ENCODE measurements at places on chromosomes 1 and 21. TPM values are rescaled to one million over a fixed set of nuclear protein-coding genes. Genes with fewer than 3 reads are reported as not detected.

DNA sequence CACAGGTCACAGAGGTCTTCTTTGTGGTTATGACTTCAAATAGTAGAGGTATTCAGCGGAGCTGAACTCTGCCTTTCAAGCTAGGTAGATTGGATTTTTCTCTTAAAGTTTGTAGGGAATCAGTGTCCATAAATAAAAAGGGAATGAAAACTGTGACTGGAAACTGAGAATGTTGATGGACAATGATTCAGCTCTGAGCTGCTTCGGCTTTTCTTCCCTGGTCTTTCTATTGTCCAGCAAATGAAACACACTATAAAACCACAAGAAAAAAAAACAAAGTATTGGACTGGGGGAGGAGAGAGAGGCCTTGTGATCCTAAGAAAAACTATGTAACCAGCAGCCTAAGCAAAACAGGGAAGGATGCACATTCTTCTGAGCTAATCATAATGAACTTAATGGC, 11.1 kb downstream of the TNNI3K start:
- no peaks in the 10 kb centered on the region for H3K4me1 ChIP-seq
- no peaks in the 10 kb centered on the region for H3K36me3 ChIP-seq
- no peaks in the 10 kb centered on the region for H3K27me3 ChIP-seq
- no peak overlapping the region for H3K4me3 ChIP-seq

DNA sequence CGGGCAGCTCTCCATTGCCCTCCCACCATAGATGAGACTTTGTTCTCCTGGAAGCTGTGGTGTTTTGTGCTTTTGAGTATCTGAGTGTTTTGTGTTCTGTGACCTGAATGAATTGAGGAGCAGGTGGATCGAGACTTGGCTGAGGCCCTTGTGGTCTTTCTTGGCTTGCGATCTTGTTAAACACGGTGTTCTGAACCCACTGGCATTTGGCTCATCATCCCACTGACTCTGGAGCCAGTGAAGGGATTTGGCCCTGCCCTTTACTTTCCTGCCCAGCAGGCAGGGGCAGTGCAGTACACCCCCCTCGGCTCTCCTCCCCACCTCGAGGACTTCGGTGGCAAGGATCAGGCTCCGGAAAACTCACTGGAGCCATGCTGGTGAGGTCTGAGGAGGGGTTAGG, 30.6 kb downstream of the PKNOX1 start:
- no peaks in the 10 kb centered on the region for H3K27me3 ChIP-seq
- H3K4me1 ChIP-seq: peaks cover 15% of the 10 kb centered on the region
- no peaks in the 10 kb centered on the region for H3K36me3 ChIP-seq
- H3K4me3 ChIP-seq: no peak overlapping the region

DNA sequence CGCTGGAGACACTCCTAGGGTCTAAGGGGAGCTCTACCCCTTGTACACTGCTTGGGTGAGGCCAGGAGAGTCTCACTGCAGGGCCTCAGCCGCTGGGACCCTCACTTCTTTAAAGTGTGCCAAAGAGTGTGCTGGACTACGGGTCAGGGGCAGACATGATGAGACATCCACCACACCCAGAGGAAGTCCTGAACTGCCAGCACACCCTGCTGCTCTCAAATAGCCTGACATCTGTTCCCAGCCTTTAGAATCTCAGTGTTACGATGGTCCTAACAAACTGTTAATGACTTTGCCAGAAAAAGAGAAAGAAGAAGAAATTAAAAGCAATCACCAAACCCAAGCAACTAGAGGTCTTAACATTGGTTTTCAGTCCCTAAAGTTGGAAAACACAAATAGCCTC, 49.0 kb downstream of the MRPL37 start:
- no peaks in the 10 kb centered on the region for H3K36me3 ChIP-seq
- no peak overlapping the region for H3K27ac ChIP-seq
- H3K4me3 ChIP-seq: no peak overlapping the region
- DNase-seq: no peak

DNA sequence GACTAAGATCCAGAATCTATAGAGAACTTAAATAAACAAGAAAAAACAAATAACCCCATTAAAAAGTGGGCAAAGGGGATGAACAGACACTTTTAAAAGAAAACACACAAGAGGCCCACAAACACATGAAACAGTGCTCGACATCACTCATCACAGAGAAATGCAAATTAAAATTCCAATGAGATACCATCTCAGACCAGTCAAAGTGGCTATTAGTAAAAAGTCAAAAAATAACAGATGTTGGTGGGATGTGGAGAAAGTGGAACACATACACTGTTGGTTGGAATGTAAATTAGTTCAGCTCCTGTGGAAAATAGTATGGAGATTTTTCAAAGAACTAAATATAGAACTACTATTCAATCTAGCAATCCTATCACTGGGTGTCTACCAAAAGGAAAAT, 143.1 kb downstream of the IFI44 start:
- H3K4me3 ChIP-seq: no peak overlapping the region
- no peak overlapping the region for H3K27ac ChIP-seq
- no peaks in the 10 kb centered on the region for H3K4me1 ChIP-seq
- H3K36me3 ChIP-seq: no peaks in the 10 kb centered on the region
- no peaks in the 10 kb centered on the region for H3K27me3 ChIP-seq
- no peak for DNase-seq

- no peaks in the 10 kb centered on the region for H3K4me1 ChIP-seq
- DNase-seq: no peak
- no peak overlapping the region for H3K27ac ChIP-seq
- H3K36me3 ChIP-seq: no peaks in the 10 kb centered on the region
- no peaks in the 10 kb centered on the region for H3K27me3 ChIP-seq
Observed at GRCh38 chr1:154468535-154469250, 33.3 kb upstream of the TDRD10 start.

Gene FH
- 108 TPM for total RNA-seq

DNA sequence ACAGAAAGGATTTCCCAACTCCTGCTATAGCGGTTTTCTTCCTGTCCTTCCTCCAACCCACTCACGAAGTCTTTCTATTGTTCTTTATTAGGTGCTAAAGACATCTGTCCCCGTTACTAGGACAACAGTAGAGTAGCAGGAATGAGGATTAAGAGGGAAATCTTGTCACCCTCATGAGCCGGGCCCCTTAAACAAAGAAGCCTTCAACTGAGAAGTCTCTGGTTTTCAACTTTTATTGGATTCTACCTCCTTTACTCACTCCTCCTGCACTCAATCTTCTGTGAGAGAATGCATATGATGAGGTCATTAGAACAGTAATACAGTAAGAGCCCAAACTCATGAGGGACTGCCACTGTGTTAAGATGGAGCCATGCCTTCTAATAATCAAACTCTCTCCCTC, 206.3 kb downstream of the OMA1 start:
- no peaks in the 10 kb centered on the region for H3K27me3 ChIP-seq
- no peak overlapping the region for H3K27ac ChIP-seq
- H3K4me1 ChIP-seq: no peaks in the 10 kb centered on the region
- H3K4me3 ChIP-seq: no peak overlapping the region

DNA sequence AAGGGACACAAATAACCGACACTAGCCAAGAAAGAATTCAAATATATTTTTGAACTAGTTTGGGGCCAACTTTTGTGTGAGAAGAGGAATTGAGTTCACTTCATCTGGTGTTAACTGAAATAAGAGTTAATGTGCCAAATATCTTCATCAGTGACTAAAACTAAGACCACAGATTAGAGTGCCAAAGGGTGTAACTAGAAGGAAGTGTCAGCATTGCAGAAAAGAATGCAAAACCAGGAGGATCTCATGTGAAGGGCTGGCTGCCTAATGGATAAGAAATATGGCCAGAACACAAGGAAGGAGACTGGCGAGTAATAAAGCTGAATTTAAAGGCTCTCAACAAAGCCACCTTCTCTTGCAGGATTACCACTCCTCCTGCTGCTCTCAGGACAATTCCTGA, 61.8 kb upstream of the LRRC8D start:
- no peaks in the 10 kb centered on the region for H3K36me3 ChIP-seq
- H3K27me3 ChIP-seq: no peaks in the 10 kb centered on the region
- H3K27ac ChIP-seq: no peak overlapping the region

Data from Caco-2 (cell line).